Amniotic stem cell (primary cell): ENCODE measurements at places on chromosomes 13 and 19.
A peak's percentile ranks its signal among the peaks of the same experiment; 100 is the strongest.

DNA sequence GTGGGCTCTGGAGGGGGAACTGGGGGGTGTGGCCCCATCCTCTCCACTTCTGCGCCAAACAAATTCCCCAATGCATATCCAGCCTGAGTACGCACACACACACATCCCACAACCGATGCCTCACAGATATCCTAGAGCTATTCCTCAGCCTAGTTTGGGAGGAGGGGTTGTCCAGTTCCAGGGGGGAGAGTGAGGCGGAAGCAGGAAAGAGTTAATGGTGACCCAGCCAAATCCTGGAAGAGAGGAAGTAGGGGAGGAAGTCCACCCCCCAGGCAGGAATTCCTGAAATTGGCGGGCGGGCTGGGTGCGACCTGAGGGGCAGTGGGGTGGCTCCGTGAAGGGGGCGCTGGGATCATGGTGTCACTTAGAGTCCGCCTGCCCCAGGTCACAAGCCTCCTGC is 897 bp downstream of the GPR4 start:
- no peak for DNase-seq

- DNase-seq, result no peak
Observed at GRCh38 chr19:17225053-17225452, 973 bp upstream of the OCEL1 start.

DNA sequence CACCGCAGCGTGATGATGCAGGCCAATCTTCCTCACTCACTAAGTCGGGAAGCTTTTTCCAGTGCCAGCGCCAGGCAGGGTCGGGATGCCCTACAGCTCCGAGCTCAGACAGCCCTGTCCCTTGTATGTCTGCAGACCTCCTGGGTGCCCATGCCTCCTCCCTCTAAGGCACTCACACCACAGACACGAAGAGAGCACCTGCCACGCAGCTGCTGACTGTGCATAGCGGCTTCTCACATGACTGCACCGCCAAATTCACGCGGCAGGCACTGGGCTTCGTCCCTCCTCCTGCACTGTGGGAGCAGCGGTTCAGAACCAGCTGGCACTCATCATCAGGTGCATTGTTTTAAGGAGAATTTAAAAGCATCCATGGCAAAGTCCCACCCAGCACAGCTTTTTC is 88.1 kb downstream of the SLC7A1 start:
- no peak for DNase-seq

- DNase-seq, result peak; percentile 34
Observed at GRCh38 chr19:14505488-14506239, 9.7 kb upstream of the GIPC1 start.

- DNase-seq, result no peak
Observed at GRCh38 chr19:49923055-49924003, 5.7 kb upstream of the ATF5 start.

GRCh38 chr13:74771964-74772363 is 637.8 kb upstream of the KLF12 start:
- peak; percentile 42 for DNase-seq

DNA sequence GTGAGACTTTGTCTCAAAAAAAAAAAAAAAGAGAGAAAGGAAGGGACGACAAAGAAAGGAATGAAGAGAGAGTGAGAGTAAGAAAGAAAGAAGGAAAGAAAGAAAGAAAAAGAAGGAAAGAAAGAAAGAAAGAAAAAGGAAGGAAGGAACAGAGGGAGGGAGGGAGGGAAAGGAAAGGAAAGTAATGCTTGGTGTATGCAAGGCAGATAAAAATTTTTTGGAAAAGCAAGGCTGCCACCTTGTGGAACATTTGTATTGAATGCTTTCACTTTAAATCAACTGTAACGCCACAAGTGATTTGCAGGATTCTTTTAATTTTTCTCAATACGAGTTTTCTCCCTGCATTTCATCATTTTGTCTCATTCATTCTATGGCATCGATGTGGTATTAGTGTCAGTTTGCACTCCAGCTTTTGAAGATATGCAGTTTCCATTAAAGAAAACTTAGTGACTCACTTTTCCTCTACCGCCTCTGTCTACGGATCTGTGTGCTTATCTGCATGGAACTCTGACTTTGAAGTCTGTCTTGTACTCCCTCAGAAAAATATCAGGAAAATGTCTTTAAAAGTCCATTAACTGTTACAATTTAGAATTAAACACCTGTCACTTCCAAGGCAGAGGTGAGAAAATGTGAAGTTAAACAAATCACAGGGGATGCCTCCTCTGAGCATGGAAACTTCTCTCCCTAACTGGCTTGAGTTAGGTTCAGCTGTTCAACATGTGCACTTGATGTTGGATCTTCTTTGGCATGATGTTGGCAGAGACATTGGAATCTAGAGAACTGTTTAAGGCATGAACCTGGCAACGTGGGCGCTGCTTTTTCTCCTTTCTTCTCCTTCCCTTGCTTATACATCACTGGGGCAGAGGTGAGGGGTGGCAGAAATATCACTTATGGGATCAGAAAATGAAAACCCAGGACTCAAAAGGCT is 20.0 kb upstream of the ZDHHC20 start:
- peak; percentile 44 for DNase-seq

DNA sequence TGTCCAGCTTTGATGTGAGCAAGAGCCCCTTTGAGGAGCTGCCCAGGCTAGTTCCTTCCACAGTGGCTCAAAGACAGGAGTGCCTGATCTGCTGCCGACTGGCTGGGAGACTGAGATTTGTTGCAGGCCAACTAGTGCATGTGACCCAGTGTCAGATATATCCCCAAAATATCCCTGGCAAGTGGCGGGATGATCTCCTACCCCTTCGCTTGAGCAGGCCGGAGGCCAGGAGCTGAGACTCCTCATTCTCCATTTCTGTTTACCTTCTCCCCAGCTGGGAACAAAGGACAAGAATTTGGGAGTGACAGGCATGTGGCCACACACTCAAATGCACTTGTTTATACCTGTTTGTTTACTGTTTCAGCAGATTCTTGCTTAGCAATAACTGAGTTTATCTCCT is 37.1 kb upstream of the XPO4 start:
- no peak for DNase-seq

- DNase-seq, result no peak
Observed at GRCh38 chr13:114313061-114313860, 1.0 kb upstream of the CHAMP1 start.

GRCh38 chr13:73991384-73991783 is 142.8 kb downstream of the KLF12 start:
- DNase-seq, result no peak

GRCh38 chr13:47306991-47307390 is 410.1 kb upstream of the HTR2A start:
- no peak for DNase-seq
